ENCODE measurements at places on chromosomes 12 and 14.

GRCh38 chr12:56522411-56523193 is 982 bp downstream of the RBMS2 start:
- DNase-seq = peak; percentile 16

DNA sequence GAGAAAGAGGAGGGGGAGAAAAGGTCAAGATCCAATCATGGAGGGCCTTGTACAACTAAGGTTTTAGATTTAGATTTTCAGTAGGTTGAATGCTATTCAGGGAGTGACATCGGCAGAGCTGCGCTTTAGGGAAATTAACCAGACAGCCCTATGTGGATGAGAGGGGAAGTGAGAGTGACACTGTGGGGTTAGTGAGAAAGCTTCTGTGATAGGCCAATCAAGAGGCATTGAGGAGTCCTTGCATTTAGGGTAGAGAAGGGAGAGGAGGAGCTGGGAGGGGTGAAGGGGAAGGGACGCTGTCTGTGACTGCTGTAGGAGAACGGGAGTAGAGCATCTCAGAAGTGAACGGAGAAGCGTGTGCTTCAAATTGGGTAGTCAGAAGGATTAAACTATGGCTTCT is 3.4 kb downstream of the HSD17B6 start:
- peak; percentile 23 for DNase-seq

DNA sequence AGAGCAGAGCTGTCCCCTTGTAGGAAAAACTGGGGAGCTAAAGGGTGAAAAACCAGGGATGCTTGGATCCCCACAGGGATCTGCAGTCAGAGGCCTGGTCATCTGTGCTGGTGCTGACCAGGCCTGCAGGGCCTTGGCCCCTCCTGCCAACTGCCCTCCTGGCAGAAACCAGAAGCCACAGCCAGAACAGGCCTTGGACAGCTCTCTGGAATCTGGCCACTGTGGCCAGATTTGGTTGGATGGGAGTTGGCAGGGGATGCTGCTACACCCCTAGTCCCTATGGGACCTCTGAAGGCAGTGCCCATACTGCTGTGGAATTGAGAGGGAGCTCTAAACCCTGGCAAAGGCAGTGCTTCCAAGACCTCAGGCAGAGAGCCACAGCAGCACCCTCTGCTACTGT is 9.2 kb upstream of the GPX2 start:
- no peak for DNase-seq

- DNase-seq = no peak
Observed at GRCh38 chr14:29684926-29685325, 242.7 kb downstream of the PRKD1 start.

DNA sequence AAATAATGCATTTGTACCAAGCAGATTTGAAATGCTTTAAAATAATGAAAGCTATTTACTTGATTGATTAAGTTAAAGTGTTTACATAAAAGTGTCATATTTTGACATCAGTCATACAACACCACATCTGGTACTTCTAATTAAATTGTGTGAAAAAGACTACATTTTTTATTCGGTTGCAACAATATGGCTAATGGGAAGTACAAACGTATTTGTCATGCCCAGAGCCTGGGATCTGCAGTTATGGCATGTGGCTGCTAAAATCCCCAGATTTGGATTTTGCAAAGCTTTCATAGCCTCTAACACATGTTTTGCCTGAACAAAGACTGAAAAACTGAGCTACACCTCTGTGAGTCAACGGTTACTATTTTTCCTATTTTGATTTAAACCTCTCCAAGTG is 66.6 kb downstream of the LLPH start:
- DNase-seq = no peak

Data from ELF-1 (cell line).